ENCODE measurements at places on chromosomes 4 and X.

- DNase-seq, result no peak
Observed at GRCh38 chr4:169976951-169977350, 49.2 kb downstream of the MFAP3L start.

- DNase-seq, result no peak
Observed at GRCh38 chr4:30720021-30720660, at the start of gene PCDH7. PCDH7 (plus strand) TSS chr4:30720369; CDS start chr4:30721423, 1,054 bp downstream.

- DNase-seq, result no peak
Observed at GRCh38 chr4:185775792-185776555, 36.0 kb downstream of the SORBS2 start.

DNA sequence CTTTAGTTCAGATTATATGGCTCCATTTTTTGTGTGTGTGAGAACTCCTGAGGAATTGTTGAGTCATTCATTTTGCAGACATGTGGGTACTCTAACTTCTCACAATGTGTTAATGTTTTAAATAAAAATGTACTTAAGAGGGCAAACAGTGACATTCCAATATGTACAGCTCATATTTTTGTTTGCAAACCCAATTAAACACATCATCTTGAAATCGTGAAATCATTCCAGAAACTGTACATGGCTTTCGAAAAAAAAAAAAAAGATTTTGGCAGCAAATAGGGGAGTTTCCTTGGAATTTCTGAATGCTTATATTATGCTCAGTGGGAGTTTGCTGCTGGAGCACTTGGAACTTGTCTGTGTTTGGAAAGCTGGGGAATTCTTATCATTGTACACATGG, 85.0 kb downstream of the HPGD start:
- DNase-seq, result no peak

DNA sequence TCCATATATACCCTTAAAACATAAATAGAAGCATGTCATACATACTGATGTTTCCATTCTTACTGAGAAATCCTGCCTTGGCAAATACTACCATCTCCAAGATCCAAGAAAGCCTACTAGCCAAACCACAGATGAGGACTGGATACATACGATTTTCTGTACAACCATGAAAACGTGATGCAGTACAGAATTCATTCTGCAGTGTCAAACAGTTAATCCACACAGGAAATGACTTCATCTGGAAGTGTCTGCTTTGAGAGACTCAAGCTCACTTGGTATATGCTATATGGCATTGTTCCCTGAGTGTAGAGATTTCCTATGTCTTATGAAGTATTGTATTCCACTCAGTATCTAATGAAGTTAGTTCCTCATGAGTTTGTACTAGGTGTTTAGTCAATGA, 94.3 kb downstream of the CT47B1 start:
- DNase-seq, result no peak

Measured in activated T-helper 1 cell treated with anti-CD3 and anti-CD28 coated beads, Interleukin-2, amount 50 U/mL, for 16 hours (primary cell).